ENCODE measurements at places on chromosomes 12 and 14.

GRCh38 chr12:109052414-109053323, at the start of gene USP30:
Gene USP30 (plus strand): TSS chr12:109052576. CDS start chr12:109052679, 103 bp downstream.
- peak; percentile 67 for DNase-seq

DNA sequence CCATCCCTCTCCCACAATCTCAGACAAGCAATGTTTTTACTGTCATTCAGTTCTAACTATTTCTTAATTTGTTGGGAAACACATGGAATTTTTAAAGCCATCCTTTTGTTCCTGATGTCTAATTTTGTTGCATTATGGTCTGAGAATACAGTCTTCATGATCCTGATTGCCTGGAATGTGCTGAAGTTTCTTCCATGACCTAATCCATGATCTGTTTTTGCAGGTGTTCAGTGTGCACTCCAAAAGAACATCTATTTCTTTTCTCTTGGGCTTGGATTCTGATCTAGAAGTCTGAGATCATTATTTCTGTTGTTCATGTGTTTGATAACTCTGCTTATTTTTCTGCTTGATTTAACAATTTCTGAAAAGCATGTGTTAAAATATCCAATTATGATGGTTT, 43.2 kb upstream of the PHC1 start:
- no peak for DNase-seq

DNA sequence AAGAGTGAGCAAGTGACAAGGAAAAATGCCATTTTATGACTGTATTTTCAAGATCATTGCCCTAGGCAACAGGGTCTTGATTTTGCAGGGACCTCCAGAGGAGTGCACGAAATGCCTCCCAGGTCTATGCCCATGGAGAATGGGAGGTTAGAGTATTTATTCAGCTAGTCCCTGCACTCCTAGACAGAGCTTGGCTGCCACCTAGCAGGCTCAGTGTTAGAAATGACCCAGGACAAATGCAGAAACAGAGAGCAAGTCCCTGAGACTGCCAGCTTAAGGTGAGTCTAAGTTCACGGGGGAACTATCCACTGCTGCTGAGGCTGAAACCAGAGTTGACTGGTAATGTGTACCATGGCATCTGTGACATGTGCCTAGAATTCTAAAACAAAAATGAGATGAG, 506.4 kb downstream of the MED13L start:
- DNase-seq, result no peak

DNA sequence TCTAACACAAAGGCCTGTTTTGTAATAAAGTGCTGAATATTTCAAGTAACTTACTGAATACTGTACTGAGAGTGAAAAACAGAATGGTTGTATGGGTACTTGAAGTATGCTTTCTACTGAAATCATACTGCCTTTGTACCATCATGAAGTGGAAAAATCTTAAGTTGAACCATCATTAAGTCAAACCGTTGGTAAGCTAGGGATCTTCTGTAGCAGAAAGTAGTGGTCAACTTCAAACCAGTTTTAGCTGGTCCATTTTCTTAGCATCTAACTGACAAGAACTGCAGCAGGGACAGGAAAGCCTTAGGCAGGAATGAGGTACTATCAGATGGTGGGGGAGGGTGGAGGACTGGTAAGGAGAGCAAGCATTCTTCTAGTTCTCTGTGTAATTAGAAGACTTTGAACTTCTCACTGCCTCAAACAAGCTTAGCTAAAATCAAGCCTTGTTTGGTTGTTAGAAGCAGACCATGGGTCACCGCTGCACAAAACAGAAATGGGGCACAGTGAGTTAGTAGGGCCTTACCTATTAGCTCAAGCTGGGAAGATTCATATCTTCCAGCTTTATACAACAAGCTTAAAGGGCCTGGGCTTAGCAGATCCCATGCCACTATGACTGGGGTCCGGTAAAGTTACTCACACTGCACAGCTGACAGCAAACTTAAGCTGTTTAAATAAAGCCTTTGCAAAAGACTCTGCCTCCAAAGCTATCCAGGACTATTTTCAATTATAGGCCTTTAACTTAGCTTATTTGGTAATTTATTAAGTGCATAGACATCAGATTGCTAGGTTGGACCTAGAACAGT, 73.8 kb downstream of the ACADS start:
- no peak for DNase-seq

GRCh38 chr14:96576937-96577336, 74.8 kb downstream of the PAPOLA start:
- DNase-seq, result no peak

All from activated CD8-positive, alpha-beta memory T cell treated with anti-CD3 and anti-CD28 coated beads for 1 hour (primary cell).